ENCODE measurements at places on chromosomes 2 and 18.

- DNase-seq, result peak; percentile 62
Observed at GRCh38 chr2:85765081-85765731, 11.4 kb downstream of the ATOH8 start.

DNA sequence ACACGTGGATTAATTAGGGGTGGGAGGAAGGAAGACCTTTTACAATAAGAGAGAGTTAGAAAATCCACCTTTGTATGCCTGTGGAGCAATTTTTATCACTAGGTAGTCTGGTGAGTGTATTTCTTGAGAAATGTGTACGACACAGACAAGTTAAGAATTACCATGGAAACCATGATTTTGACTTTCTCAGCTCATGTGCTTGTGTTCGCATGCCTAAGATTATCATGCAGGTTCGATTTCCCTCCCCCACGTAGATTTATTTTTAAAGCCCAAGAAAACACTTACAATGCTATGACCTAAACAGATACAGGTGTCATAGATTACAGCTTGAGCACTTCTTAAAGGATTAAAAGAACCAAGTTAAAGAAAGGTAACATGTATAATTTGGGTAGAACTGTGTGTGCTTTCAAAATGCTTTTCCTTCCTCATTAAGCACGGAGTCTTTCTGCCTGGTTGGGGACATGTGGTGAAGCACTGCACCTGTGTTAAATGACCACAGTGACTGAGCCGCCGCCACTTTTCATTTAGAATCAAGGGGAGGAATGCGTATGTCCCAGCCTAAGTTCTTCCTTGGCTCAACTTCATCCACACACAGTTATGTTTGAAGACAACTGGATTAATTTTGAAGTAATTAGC is 16.6 kb downstream of the SERTAD2 start:
- DNase-seq, result no peak

DNA sequence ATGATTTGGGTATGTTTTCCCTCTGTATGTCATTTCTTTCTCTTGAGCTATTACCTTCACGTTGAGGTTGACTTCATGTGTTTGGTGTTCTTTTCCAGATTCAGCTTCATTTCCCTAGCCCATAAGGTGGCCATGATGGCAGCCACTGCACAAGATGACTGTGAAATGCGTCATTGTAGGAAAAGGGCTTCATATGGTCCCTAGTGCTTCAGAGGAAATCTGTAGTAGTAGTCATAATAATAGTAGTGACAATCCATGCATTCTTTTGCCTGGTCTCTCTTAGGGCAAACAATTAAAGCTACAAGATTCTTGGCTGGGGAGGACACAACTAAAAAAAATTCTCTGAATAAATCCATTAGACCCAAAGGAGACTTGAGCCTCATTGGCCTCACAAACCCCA is 28.4 kb downstream of the AOX1 start:
- no peak for DNase-seq

- DNase-seq, result no peak
Observed at GRCh38 chr2:26887151-26887550, 39.2 kb downstream of the DPYSL5 start.

DNA sequence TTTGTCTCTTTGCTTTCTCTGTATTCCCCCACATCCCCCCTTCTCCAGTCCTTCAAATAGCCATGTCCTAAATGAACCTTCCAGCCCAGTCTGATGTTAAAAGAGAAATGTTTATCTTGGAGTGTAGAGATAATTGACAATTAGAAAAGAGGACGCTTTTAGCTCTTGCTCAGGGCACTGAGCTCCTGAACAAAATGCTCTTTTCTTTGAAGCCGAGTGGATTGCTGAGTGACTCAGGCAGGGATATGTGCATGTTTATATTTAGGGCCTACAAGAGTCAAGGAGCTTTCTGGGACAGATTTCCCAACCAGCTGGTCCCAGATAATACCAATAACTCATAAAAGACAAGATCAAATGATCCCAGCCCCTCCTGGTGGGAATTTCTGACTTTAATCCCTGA is 88.0 kb upstream of the SETBP1 start:
- DNase-seq, result no peak

DNA sequence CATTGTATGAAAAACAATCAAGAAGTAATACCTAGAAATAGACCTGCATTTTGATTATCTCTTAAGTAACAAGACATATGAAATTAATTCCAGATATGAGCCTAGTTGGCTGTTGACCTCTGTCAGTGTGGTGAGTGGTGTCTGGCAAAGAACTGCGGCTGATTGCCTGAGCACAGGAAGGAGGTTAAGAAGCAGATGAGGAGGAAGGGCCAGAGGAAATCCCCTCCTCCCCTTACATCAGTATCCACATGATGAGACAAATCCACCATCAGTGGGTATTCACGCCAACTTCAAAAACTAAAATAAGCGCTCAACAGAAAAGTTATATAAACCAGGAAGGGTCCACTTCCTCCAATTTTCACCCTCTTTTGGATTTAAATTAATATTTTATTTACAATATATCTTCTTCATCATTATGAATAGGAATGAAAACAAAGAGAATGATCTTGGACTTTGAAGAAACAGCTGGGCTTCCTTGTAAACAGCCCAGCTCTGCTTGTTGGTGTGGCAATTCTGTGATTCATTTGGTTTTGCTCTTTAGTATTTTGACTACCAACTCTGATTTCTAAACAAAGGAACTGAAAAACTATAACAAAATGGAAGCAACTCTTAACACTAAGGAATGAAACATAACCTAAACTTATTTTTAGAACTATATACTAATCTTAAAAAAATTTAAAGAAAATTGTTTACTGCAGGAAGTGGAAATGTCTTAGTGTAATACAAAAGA is 27.3 kb downstream of the RFTN2 start:
- DNase-seq, result no peak

GRCh38 chr18:57583297-57583835 is 3.1 kb downstream of the FECH start:
- no peak for DNase-seq

GRCh38 chr18:57125627-57126026 is 21.3 kb upstream of the BOD1L2 start:
- no peak for DNase-seq

- DNase-seq, result no peak
Observed at GRCh38 chr18:48535956-48536355, 2.9 kb upstream of the CTIF start.

- DNase-seq, result no peak
Observed at GRCh38 chr18:80022613-80023012, 11.6 kb upstream of the RBFA start.

DNA sequence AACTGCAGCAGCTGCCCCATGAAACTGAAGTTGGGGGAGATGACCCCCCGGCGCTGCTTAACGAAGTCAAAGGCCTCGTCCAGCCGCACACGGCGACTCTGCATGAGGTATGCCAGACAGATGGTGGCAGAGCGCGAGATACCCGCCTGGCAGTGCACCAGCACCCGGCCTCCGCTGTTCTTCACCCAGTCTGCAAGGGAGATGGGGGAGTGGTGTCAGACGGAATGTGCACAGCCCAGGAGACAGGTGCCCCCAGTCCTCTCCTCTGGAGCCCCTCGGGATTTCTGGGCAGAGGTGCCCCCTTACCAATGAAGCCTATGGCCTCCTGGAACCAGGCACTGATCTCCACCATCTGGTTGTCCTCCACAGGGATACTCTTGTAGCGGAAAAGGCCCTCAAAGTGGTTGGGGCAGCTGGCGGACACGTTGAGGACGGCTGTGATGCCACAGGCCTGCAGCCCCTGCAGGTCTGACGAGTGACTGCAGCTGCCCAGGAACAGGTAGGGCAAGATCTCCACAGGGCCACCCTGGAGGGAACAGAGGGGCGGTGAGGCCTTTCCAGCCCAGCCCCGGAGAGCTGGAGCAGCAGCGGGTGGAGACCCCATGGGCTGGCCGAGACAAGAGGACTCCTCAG is 1.3 kb downstream of the DUSP2 start:
- DNase-seq, result no peak
